ENCODE measurements at places on chromosomes 3 and 15.

GRCh38 chr3:187570776-187571175, 99.4 kb downstream of the SST start:
- DNase-seq: no peak

DNA sequence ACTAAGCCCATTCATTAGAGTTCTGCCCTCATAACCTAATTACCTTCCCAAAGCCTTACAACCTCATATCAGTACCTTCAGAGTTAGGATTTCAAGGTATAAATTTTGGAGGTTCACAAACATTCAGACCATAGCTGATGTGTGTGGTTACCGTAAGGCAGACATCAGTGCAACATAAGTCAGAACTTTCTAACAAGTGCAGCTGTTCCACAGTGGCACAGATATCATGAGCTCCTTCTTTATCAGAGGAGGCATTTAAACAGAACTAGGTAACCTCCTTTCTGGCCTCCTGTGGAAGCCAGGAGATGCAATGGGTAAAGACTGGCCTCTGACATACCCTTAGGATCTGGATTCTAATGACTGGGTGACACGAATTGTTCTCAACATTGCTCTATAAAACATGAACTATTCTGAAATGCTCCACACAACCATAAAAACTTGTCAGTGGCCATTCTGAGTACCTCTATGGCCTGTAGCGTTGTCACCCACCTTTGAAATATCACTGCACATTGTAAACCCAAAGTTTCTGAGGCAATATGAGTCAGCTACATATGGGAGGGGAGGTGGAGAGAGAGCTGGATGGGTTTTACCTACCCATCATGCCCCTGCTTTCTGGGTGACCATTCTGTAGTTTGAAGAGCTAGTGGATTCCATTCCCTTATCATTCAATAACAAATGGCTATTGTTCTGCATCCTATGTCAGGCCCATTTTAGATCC, 546.0 kb upstream of the TBL1XR1 start:
- no peak for DNase-seq

- no peak for DNase-seq
These were observed 31.5 kb upstream of the C15orf39 start for GRCh38 chr15:75170203-75170602.

DNA sequence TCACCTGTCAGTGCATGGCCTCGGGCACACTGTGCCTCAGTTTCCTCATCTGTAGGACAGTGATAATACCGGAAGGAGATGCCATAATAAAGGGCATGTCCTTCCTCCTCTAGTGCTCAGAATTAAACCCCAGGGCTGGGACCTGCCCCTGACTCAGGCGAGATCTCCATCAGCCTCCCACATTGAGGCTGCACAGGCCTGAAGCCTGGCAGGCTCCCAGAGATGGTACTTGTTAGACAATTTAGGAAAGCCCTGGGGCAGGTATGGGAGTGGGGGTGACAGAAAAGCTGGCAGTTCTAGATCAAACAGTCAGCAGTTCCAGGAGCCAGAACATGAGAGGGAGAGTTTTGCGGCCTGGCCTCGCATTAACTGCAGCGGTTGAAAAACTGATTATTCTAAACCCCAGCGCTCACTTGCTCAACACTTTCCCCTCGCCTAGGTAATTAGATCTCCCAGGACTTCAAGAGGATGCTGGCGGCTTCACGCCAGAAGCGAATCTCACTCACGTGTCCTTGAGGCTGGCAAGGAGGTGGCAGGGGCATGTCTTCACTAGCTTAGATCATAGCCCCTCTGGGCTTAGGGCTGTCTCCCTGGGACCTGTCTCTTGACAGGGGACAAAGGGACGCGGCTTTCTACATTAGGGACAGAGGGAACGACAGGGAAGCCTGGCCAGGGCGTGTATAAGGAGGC, 73.1 kb downstream of the ATP2B2 start:
- no peak for DNase-seq

DNA sequence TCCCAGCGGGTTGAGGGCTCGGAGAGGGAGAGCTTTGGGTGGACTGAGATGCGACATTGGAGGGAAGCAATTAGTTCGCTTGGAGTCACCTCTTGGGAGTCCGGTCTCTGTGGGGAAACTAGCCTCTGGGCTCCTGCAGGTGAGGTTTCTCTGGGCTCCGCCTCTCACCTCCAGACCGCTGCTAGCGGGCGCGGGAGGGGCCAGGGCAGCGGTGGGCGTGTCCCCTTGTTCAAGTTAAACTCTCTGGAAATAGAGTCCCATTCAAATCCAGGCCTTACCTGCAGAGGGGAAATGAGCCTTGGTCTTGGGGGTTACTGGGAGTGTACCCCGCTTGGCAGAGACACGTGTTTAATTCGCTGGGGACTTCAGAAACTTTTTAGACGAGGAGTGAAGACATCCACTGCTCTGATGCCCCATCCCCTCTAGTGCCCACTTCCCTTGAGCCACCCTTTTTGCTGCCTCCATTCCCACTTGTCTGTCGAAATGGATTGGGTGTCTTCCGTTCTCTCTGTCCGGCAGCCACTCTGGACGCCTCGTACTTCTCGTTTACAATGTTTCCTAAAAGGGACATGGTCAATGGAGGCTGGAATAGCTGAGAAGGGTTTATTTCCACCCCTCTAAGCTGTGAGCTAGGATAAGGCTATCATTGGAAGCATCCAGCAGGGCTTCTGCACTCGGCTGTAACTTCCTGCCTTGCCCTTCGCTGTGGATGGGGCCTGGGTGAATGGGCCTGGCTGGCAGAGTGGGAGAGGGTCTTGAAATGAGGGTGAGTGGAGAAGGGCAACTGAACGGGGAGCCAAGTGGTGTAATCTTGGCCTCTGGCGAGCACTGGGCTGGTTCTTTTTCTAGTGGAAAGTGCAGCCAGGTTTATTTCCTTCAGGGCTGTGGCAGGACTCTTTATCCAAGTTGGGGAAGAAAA, 1.1 kb downstream of the MITF start:
- no peak for DNase-seq

DNA sequence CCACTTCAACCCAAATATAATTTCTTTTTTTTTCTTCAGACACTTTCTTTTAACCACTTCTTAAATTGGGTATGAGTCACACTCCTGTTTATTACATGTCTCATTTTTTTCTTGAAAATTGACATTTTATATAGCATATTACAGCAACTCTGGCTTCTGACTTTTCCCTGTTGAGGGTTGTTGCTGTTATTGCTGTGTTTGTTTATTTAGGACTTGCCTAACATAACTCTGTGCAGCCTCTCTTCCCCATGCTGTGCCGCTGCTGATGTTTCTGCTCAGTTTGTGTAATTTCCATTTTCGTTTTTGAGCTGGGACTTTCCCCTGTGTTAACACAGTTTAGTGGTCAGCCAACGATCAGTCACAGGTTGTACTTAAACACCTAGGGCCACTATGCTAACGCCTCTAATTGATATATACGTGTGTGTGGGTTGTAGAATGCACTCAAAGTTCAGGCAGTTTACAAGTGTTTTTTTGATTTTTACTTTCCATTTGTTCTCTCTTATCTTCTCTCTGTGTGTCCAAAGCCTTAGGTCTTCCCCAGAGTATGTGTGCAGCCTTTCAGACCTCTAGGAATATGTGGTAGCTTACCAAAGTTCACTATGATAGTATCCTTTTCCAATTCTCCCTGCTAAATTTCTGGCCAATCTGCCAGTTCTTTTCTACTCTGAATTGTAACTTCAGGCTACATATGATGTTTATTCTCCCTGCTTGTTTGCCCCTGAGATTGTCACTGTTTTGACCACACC, 337.2 kb downstream of the ZBTB20 start:
- no peak for DNase-seq

DNA sequence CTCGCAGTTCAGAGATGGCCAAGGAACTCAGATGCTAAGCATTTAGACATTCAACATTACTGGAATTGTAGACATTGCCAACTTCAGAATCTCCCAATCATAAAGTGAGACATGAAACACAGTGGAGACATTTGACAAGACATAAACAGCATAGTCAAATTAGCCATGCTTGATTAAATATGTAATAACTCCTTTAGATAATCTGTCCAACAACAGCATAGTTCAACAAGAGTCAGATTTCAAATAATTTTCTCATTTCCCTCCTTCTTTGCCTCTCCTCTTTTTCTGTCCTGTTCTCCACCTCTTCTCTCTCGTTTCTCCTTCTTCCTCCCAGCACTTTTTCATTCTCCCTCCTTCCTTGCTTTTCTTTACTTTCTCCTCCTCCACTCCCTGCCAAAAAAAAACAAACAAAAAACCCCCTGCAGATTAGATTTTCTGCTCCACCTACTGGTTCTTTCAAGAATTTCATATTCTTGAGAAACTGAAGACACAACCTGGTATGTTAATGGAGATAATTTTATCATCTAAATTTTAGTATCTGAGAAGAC, 20.2 kb downstream of the CPOX start:
- no peak for DNase-seq

- no peak for DNase-seq
These were observed 11.4 kb upstream of the PRR20G start for GRCh38 chr3:127299276-127299675.

- DNase-seq: peak; percentile 53
These were observed at the start of gene RFTN1 for GRCh38 chr3:16513141-16514020. Gene RFTN1, minus strand, starts transcription at chr3:16513699. Its CDS starts 19,830 bp downstream, at chr3:16493869.

GRCh38 chr3:71517271-71517791, 66.2 kb downstream of the FOXP1 start:
- DNase-seq: no peak

- no peak for DNase-seq
These were observed 5.7 kb downstream of the NMNAT3 start for GRCh38 chr3:139671863-139672646.

DNA sequence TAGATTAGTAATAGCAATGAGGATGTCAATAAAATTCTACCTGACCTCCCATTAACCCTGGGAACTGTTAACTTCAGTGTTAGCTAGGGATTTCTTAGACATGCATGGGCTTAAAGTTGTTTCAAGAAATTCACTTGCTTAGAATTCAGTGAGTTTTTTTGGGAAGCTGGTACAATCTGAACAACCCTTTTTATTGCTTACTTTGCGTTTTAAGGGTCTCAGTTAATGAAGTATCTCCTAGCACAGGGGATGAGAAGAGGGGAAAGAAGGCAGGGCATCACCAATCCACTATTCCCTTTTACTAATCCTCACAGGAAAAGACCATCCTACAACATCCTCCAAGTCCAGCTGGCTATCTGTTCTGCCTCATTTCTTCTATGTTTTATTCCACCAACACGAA, 334.9 kb downstream of the MAGI1 start:
- DNase-seq: no peak

GRCh38 chr3:146218880-146219866, 31.7 kb downstream of the PLSCR4 start:
- no peak for DNase-seq

GRCh38 chr3:46846624-46847542, 16.4 kb downstream of the MYL3 start:
- no peak for DNase-seq

DNA sequence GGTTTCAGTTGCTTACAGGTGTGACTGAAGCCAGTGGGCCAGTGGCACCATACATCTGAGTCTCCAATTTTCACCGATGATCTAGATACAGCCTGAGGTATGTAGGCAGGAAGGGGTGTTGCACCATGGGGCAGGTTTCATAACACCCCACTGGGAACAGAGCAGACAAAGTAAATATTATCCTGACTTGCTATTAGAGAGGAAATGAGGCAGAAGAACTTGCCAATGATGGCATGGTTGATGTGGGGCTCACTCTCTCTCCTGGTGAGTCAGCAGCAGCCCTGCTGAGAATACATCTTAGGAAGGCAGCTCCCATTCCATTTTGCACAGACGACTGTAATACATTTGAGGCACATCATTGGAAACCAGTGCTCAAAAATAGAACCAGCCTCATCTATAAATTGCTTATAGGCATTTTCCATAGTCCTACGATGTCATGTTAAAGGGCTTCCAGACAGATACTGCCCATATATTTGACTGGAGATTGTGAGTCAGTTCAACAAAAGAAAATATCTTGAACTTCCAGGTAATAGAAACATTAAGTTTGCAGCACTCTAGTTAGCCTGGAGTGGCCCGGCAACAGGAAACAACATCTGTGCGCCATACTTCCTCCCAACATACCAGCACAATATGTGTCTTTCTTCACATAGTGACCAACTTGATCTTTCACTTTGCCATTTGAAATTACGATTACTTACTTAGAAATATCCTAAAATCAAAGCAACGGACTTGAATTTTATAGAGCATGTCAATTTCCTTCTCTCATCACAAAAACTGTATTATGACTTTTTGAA, 175.5 kb downstream of the NECTIN3 start:
- no peak for DNase-seq

- no peak for DNase-seq
These were observed 57.9 kb upstream of the DLG1 start for GRCh38 chr3:197356275-197356674.

DNA sequence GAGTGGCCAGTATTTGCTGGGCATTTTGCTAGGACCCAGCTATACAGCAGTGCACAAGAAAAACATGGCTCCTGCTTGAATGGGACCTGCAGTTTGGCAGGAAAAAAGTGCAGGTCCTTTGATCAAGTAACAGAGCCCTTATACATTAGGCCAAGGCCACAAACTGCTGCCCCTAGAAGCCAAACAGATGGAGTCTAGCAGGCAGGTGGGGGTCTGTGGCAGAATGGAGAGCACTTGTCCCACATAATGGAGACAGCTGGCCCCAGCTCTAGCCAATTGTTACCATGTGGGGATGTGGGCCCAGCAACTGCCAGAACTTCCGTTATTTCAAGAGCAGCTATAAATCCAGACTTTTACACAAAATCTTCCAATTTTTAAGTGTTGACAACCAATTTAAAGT, 79.3 kb downstream of the SHQ1 start:
- no peak for DNase-seq

- no peak for DNase-seq
These were observed 41.7 kb downstream of the SLCO2A1 start for GRCh38 chr3:133987948-133988484.

DNA sequence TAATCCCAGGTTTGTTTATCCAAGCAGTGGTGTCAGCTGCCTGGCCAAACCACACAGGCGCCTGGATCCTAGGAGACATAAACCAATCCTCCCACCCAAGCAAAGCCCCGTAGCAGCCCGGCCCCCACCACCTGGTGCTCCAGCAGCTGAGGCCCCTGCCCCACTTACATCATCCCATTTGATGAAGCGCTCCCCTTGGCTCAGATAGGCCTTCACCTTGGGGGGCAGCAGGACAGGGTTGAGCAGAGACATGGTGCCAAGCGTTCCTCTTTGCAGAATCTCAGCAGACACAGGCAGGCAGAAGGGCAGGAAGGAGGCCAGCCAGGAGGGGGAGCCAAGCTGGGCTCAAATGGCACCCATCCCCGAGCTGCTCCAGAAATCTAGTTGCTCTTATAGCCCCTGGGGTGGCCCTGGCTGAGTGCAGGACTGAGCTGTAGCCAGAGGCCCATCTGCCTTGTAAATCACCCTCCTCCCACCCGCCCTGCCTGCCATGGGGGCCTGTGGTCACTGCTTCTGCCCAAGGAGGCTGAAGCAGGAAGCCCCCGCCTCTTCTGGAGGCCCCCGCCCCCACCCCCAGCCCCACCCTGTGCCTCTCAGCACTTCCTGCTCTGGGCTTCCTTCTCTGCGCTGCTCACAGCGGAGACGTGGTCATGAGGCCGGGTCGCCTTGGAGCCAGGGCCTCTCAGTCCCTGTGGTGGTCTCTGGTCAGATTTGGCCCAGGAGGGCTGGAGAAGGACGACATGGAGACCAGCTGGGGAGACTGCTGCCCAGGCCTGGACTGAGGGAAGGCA, at the start of gene PLCB2:
Gene PLCB2, minus strand, starts transcription at position 515 of the 791 bp plus-strand sequence. Its CDS starts 263 bp downstream, at position 252.
- DNase-seq: peak; percentile 83

- no peak for DNase-seq
These were observed 432.0 kb upstream of the TGFBR2 start for GRCh38 chr3:30174357-30174756.

- DNase-seq: no peak
These were observed 35.5 kb downstream of the B3GALNT1 start for GRCh38 chr3:161069511-161070251.

Data from GDM1 (cell line).